ENCODE measurements at places on chromosomes 1 and 21. TPM values are rescaled to one million over a fixed set of nuclear protein-coding genes. Genes with fewer than 3 reads are reported as not detected.
A peak's percentile ranks its signal among the peaks of the same experiment; 100 is the strongest.

Gene AK2
- 159 TPM for total RNA-seq

- DNase-seq = no peak
These were observed 13.8 kb upstream of the RGS21 start for GRCh38 chr1:192303029-192303428.

DNA sequence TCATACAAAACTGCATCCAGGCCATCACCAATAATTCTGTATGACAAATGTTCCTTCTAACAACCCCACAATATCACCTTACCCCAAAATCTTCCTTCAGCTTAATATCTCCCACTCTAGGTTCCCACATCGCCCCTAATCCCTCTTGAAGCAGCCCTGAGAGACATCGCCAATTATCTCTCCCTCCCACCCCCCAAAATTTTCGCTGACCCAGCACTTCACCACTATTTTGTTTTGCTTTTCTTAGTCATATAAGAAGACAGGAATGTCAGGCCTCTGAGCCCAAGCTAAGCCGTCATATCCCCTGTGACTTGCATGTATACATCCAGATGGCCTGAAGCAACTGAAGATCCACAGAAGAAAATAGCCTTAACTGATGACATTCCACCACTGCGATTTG, 126.3 kb downstream of the ADGRL4 start:
- no peak for DNase-seq

- peak; percentile 71 for DNase-seq
These were observed 27.5 kb downstream of the ATP8B2 start for GRCh38 chr1:154352581-154353459.

Gene RIMS3
- total RNA-seq = 14.2 TPM

DNA sequence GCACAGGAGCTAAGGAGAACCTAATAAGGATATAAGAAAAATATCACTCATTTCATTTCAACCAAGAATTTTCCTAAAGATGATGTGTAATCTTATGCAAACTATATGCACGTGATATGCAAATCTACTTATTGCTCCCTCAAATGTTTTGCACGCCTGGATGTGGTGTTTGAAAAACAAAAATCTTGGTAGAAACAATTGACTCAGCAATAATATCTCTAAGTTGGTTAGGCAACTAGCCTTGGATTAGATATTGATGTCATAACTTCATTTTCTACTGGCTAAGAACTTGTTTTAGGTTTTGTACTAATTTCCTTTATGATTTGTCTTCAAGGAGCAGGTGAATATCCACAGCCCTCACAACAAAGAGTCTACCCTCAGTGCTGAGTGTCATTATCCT, 164.6 kb downstream of the TM2D1 start:
- DNase-seq = no peak

Gene CDK18
- 38.5 TPM for total RNA-seq

DNA sequence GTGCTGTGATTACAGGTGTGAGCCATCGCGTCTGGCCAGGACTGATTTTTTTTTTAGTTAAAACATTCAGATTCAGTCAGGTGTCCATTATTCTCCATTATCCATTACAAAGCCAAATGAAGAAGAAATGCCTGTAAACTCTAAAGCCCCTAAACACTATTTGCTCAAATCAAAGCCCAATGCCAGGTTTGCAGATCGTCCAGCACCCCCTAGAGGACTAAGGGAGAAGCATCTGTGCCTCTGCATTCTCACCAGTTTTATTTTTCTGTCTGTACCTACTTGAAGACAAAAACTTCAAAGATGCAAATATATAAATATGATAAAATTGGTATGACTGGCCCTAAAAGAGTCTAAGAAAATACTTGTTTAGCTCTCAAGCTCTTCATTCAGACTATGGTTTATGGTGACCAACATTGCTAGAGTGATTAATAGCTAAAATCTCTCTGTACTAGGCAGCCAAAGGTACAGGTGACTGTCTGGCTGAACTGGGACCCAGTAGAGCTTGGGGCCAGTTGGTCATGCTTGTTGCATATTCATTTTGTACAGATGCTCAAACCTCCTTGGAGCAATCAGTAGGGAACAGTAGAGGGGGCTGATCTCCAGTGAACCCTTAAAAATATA, 138.4 kb downstream of the SYT2 start:
- no peak for DNase-seq

- no peak for DNase-seq
These were observed 53.5 kb upstream of the PRELP start for GRCh38 chr1:203422116-203422515.

Gene JMJD4
- total RNA-seq = 24.4 TPM

- no peak for DNase-seq
These were observed 119.7 kb downstream of the ETS2 start for GRCh38 chr21:38925478-38925877.

DNA sequence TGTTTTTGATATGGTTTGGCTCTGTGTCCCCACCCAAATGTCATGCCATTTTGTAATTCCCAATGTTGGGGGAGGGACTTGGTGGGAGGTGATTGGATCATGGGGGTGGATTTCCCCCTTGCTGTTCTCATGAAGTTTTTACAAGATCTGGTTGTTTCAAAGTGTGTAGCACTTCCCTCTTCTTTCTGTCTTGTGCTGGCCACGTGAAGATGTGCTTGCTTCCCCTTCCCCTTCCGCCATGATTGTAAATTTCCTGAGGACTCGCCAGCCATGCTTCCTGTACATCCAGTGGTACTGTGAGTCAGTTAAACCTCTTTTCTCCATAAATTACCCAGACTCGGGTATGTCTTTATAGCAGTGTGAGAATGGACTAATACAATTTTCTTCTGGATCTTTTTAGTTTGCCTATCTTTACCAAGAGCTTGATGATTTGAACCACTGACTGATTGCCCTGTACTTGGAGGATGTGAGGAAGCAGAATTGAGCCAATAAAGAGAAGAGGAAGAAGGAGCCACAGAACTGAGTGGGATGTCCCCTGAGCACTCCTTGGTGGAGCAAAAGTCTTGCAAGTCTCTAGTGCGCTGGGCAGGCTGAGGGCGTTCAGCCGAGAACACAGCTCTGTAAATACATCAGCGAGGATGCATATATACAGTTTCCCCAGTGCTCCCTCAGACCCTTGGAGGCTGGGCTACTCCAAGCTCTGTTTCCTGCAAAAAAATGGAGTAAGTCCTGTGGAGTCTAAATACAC, 102.6 kb downstream of the CYYR1 start:
- DNase-seq = no peak

DNA sequence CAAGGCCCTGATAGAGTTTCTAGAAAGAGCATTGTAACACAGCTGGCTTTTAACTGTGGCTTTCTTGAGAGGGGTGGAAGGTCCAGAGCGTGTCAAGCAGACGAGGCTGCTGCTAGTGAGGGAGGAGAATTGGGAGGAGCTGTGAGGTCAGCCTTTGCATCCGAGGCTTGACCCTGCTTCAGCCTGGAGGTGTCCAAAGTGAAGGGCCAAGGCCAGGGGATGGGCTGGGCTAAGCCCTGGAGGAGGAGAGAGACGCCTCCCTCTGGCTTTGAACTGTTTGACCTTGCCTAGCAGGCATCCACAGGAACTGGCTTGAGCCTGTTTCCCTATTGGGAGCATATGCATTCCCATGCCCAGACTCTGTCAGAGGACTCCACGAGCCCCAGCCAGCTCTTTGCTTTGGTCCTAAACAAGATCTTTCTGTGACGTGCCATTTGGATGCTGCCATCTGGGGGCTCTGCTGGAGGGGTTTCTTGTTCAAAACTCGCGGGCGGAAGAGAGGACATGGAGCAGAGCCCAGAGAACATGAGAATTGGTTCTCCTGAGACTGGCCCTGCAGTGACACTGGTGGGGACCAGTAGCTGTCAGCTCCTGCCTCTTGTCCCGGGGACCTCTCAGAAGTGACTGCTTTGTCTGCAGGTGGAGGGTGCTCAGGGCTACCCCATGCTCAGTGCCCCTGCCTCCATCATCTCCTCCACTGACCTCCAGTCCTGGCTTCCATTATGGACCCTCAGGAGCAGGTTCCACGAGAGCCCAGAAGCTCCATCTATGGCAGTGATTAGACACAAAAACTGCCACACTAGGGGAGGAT, 5.5 kb downstream of the ACTRT2 start:
- DNase-seq = no peak

DNA sequence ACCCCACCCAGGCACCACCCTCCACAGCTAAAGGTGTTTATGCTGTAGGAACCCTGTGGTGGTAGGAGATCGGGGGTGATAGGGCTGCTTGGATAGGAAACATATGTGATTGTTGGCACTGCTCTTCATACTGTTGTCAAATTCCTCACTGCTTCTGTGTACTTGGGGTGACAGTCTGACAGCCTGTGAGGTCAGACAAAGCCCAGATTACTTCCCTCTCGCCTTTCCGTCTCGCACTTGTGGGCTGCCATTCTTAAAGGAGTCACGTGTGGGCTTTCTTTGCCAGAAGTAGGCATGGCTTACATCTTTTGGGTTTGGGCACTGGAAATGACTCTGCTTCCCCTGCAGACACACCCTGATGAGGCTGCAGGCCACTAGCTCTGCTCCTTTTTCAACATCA, 363.8 kb downstream of the DISC1 start:
- no peak for DNase-seq

DNA sequence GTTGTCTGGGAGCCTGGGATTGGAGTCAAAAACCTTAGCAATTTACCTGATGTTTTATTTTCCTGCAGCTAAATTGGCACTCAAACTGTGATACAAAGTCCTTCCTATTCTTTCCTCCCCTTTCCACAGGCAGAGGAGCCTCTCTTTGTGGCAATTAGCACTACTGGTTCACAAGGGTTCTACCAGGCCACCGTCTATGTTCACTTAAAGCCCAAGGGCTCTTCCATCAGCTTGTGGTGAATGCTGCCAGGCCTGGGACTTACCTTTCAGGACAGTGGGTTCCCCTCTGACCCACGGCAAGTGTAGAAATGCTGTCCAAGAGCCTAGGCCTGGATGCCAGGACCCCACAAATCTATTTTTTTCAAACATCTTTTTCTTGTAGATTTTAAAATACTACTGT, 251.9 kb upstream of the B3GALT2 start:
- DNase-seq = no peak

DNA sequence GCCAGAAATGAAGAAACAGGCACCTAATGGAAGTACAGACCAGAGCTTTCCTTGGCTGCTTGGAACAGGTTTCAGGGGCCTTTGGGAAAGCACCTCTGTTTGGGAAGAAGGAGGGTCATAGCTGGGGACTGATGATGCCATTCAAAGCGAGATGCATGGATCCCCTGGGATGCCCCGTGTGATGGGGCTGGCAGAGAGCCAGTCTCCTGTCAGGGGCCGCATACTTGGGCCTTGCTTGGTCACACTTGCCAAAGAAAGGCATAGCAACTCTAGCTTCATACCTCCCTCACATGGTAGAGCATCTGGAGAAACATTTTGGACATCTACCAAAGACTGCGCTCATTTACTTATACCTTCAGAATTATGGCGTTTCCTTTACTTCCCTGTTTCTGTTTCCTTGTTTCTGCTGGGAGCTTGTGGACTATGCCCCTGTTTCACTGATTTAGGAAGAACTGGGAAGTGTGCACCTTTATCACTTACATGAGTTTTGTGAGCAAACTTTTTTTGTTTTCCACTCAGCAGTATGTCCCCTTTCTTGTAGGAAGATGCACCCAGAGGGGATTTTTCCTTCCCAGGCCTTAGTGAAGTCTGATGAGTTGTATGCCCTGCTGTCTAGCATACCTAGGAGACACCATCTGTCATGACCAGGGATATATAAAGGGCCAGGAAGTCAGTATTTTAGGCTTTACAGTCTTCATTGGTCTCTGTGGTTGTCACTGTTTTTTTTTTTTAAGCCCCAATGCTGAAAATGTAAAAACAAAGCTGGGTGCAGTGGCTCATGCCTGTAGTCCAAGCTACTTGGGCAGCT, 19.8 kb upstream of the ST3GAL3 start:
- DNase-seq = no peak

DNA sequence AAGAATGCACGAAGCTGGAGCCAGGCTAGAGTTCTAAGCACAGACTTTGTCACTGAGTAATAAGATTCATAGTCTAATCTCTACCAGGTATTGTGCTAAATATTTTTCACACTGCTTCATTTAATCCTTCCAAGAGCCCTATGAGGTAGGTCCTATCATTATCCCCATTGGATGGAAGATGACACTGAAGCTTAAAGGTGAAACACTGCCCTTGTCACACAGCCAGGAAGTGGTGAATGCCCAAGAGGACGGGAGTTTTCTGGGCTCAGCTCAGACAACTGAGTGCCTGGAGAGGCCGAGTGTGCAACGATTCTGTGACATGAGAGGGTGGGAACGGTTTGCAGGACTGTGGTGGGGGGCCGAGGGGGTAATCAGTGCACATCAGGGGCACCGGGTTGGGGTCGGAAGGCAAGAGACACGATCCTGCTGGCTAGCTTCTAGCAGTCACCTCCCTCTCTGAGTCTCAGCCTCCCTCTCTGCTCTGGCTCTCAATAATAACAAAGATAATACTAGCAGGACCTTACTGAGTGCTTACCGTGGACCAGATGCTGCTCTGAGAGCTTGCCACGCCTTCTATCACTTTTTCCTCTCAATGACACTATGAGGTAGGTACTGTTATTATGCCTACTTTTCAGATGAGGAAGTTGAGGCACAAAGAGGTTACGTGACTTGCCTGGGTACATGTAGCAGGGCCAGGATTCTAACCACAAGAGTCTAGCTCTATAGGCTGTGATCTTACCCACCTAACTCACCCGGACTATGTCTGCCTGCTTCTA, 12.4 kb downstream of the KCNQ4 start:
- DNase-seq = no peak

Gene PROX1
- total RNA-seq = 0.83 TPM

- no peak for DNase-seq
These were observed 7.7 kb upstream of the CDK11B start for GRCh38 chr1:1666526-1666925.

- DNase-seq = no peak
These were observed 122.3 kb downstream of the MACF1 start for GRCh38 chr1:39326836-39327235.

- no peak for DNase-seq
These were observed 95.1 kb upstream of the BCAR3 start for GRCh38 chr1:93776728-93777127.

Gene CFAP141
- total RNA-seq = not detected

Gene RHD
- total RNA-seq = 1.6 TPM

DNA sequence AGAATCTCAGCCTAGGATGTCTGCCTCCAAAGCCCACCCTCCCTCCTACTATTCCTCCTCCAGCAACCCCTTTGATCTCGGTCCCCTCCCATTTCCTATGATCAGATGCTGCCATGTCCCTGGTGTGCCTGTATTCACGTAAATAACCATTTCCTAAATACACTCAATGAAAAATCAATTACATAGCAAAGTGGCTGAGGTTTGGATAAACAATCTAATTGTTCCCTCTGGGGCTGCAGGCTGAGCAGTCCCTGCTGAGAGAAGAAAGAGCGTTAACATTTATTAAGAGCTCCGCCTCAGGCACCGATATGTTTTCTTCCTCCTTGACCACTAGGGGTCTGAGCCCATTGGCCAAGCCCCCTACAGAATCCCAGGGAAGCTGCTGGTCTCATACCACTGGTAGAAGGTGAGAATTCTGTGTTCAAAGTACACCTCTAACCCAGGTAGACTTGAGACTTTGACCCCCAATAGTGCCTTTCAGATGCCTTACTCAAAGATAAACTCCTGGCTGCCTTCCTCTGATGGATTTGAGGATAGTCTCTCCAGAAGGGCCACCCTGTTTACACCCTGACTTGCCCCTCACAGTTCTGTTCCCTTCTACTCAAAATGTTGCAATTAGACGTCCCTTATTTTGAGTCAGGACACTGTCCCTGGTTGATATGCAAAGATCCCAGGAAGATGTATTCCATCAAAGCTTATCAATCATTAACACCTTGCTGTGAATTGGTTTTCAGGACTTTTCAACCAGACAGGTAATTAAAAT, 33.9 kb upstream of the CAMK1G start:
- DNase-seq = peak; percentile 71

GRCh38 chr1:85295006-85295431, 18.6 kb upstream of the BCL10 start:
- no peak for DNase-seq
